ENCODE measurements at places on chromosomes 11 and 22.
A peak's percentile ranks its signal among the peaks of the same experiment; 100 is the strongest.

DNA sequence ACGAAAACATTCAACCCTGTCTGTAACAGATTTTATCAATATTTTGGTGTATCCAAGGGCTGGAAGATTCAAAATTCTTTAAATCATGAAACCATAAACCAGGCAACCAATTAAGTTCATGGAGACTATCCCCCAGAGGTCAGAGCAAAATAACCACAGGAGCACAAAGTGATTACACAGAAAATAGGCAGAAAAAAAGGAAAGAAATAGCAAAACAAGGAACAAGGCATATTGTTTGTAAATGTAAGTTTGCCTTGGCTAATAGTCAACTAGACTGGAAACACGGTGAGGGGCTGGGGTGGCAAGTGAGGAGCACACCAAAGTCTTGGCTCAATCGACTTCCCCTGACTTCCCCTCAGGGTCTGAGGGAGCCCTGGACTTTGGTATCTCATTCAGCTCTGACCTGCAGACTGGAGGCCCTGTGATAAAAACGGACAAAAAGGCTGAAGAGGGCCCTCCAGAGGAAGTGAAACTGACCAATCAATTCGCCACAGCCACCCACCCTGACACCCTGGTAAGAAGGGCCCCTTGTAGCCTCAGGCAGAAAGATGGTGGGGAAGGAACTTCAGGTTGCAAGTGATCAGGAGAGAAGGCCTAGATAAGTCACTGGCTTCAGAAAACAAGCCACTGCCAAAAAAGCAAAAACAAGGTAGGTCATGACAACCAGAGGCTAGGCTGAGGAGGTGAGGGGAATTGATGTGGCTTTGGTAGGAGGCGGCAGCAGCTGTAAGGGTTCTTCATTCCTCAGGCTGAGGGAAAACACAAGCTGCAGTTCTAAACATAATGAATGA, 1.8 kb downstream of the SIK3 start:
- no peak for DNase-seq

DNA sequence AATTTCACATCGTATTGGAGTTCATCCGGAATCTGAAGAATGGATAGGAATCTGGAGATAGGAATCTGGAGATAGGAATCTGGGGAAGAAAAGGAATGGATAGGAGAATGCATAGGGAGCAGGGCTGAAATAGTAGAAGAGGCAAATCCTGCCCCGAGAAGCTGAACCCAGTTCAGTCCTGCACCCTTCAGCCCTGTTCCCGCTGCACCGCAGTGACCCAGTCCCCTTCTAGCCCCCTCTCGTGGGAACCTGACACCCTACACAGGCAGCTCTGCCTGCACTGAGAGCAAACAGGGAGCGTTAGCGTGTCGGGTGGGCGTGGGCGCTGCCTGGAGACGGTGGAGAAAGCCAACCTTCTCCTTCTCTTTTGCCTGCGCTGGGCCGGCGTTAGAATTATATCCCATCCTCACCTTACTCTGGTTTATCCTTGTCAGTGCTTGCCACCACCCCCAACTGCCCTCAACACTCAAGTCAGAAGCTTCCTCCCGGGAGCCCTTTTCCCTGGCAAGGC, 1.0 kb upstream of the CCKBR start:
- DNase-seq: no peak

DNA sequence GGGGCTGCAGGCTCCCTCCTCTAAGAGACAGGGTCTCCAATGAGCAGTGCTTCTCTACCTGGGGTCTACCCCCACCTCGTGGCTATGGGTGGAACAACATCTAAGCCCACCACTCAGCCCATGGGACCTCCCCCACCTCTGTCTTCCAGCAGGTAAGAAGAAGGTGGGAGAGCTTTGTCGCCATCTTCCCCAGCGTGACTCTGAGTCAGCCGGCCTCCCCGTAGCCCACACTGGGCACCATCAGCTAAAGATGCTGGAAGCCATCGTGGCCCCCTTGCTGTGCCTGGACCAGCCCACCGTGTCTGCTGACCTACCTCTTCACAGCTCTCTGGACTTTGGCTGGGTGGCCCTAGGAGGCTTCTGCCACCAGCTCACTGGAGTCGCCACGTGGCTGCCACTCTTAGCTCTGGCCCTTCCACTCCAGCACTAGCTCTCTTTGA, 944 bp downstream of the C11orf86 start:
- no peak for DNase-seq

DNA sequence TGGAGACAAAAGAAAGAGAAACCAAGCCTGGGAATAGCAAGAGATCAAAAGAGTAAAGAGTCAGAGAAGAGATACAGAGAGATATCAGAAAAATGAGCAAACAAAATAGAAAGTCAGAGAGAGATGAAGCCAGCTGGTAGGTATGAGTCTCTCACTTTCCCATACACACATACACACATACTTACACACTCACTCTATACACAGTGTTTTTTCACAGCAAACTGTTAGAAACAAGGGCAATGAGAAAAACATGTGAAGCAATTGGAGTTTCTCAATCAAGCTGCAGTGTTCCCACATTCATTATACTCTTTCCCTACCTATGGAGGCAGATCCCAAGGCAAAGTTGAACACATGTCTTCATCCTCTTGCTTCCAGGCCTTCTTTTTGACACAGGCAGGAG, 2.6 kb upstream of the NLRP10 start:
- no peak for DNase-seq

GRCh38 chr11:74870485-74870884, 78.4 kb downstream of the XRRA1 start:
- DNase-seq: peak; percentile 53

- DNase-seq: no peak
Observed at GRCh38 chr11:46339816-46340215, 7.4 kb upstream of the DGKZ start.

- peak; percentile 3 for DNase-seq
Observed at GRCh38 chr11:108734956-108735559, 70.2 kb downstream of the DDX10 start.

GRCh38 chr11:30406978-30407762, 84.3 kb downstream of the ARL14EP start:
- no peak for DNase-seq

- no peak for DNase-seq
Observed at GRCh38 chr11:17385492-17385891, 3.0 kb downstream of the KCNJ11 start.

- DNase-seq: peak; percentile 4
Observed at GRCh38 chr11:91158891-91159537, 936.2 kb upstream of the CHORDC1 start.

GRCh38 chr11:2142762-2143202, 3.6 kb upstream of the IGF2 start:
- DNase-seq: peak; percentile 78

DNA sequence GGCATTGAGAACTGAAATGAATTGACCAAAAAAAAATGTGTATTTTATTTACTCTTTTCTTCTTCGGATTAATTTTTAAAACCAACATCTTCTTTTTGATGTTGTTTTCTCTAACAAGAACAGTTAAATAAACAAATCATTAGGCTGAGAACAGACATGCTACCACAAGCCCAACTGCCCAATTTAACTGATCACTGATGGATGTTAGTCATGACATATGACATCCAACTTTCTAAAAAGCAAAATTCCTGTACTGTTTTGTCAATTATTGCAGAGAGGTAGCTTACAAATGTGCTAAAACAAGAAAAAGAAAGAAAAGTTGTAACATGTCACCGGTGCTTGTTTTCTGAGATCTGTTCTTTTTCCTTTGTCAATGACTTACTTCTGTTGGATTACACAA, 232.1 kb downstream of the C11orf87 start:
- DNase-seq: no peak

- DNase-seq: no peak
Observed at GRCh38 chr11:118008271-118008911, 22.2 kb downstream of the IL10RA start.

DNA sequence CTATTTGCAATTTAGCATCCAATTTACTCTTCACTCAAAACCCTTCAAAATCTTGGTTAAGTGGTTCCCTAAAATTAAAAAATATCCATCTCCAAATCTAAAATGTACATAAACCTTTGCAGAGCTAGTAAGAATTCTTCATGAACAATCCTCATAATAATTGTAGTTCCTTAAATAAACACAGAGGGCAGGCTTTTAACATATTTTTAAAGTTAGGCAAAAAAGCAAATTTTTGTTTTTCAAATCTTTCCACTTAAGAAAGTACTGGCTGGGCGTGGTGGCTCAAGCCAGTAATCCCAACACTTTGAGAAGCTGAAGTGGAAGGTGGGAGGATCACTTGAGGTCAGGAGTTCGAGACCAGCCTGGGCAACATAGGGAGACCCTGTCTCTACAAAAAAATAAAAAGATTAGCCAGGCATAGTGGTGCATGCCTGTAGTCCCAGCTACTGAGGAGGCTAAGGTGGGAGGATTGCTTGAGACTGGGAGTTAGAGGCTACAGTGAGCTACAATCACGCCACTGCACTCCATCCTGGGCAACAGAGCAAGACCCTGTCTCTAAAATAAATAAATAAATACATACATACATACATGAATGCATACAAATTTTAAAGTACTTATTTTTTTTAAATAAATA, 25.1 kb upstream of the PLAAT3 start:
- DNase-seq: no peak

- no peak for DNase-seq
Observed at GRCh38 chr22:25629613-25630012, 65.1 kb downstream of the GRK3 start.

- DNase-seq: peak; percentile 88
Observed at GRCh38 chr11:35040221-35040942, 98.6 kb upstream of the CD44 start.

DNA sequence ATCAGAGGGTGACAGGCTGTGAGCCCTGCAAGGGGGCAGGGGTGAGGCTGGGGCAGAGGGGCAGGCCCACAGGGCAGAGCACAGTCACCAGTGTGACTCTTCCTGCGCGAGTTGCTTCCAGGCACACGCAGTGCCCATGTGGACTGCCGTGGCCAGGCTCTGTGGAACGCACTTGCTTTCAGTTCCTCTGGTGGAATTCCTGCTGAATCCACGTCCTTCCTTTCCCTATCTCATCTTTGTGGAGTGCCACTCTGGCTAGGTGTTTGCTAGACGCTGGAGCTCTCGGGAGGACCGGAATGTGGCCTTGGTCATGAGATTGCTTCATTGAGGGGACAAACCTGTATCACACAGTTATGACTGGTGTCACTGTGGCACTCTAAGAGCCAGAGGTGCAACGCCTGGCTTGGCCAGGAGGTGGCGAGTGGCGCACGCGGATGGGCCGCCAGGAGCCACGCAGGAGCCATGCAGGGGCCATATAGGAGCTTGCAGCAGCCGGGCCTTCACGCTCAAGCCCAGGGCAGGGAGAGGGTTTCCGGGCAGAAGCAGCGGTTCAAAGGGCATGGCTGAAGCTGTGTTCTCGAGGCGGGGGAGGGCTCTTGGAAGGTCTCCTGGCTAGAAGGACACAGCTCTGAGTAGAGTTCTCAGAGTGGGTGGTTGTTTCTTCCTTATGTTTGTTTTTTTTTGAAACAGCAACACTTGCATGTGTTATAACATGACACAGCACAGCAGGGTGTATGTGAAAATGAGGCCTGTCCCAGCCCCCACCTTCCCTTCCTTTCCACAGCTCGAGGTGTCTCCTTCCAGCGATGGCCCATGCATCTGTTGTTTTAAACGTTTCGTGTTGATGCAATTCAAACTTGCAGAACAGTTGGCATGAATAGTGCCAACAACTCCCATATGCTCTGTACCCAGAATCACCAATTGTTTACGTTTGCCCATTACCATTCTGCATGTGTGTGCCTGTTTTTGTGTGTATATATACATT, 36.2 kb downstream of the TBC1D22A start:
- peak; percentile 23 for DNase-seq

- peak; percentile 86 for DNase-seq
Observed at GRCh38 chr11:33015621-33016551, at the start of gene DEPDC7. TSS of gene DEPDC7 (plus strand) at chr11:33015878. CDS start at chr11:33015956, 78 bp downstream.

DNA sequence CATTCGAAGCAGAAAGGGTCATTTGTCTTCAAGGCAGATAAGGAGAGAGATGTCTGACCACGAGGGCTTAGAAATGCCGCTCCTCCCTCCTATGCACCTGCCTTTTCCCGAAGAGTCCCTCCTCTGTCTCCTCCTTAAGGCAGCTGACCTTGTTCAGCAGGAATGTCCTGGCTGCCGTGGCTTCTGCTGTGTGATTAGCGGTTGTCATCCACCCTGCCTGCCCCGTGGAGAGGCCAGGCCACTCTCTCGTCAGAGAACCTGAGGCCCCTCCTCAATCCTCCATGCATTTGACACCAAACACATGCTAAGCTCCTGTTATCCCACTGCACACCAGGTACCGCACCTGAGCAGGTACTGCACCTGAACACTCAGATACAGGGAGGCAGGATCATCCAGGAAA, 834.6 kb downstream of the TBC1D22A start:
- no peak for DNase-seq

- no peak for DNase-seq
Observed at GRCh38 chr11:109347304-109347703, 74.7 kb upstream of the C11orf87 start.

GRCh38 chr11:90250970-90251369, 28.1 kb upstream of the CHORDC1 start:
- DNase-seq: no peak

- no peak for DNase-seq
Observed at GRCh38 chr11:86135319-86135714, 66.4 kb upstream of the PICALM start.

DNA sequence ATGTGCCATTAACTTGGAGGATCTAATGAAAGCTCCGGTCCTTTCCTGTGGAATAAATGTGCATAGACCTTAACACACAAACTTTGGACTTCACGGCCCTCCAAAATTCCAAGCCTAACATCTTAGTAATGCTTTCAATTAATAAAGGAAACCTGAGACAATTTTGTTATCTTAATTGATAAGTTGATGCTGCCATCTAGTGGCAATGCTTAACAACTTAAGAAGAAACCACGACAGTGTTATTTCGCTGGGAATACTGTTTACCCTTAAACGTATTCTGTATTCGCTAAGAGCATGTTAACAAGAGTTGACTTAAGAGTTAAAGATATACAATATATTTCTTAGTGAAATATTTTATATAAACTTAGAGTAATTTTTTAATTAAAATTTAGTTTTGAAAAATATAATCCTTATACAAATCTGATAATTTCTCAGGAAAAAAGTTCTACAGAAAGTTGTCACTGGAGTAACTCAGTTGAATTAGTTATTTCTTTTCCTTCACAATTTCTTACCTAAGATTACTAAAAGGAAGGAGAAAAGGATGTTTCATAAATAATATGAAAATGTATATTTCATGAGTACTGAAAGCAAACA, 35.0 kb upstream of the OR9G4 start:
- DNase-seq: peak; percentile 43

DNA sequence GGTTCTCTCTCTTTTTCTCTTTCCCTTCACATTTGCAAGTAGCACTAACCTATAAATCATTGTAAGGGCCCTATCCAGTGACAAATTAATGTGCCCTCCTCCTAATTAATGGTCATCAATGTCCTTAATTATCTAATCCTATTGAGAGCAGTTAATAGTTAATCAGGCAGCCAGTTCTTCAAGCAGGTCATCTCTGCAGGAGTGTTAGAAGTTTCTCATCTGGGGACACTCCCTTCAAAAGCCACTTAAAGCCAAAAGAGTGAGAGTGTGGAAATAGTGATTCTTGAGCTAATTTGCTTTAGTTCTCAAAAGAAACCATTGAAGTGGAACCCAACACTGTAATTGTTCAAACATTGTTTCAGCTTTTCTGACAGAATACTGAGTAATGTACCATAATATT, 141.6 kb downstream of the ELP4 start:
- no peak for DNase-seq

GRCh38 chr11:66183494-66184048, 84.9 kb upstream of the RAB1B start:
- no peak for DNase-seq
